ENCODE measurements at places on chromosomes 11 and 22. TPM values are rescaled to one million over a fixed set of nuclear protein-coding genes. Genes with fewer than 3 reads are reported as not detected.
A peak's percentile ranks its signal among the peaks of the same experiment; 100 is the strongest.

The LMO2 gene
- 15.4 TPM for total RNA-seq

The PLEKHB1 gene
- 11.2 TPM for total RNA-seq

The RAB36 gene
- 1.3 TPM for total RNA-seq

The IGSF9B gene
- 40.0 TPM for total RNA-seq

The SLC22A9 gene
- not detected for total RNA-seq

The CRYAB gene
- 4,265 TPM for total RNA-seq

The MMP3 gene
- total RNA-seq: not detected

The FAM118A gene
- 23.5 TPM for total RNA-seq

The CTSW gene
- total RNA-seq: 0.99 TPM

The KRTAP5-8 gene
- total RNA-seq: not detected

GRCh38 chr11:8097926-8098325, 16.9 kb downstream of the TUB start:
- DNase-seq: no peak

- no peak for DNase-seq
These were observed 67.5 kb downstream of the PACSIN2 start for GRCh38 chr22:42947211-42947990.

DNA sequence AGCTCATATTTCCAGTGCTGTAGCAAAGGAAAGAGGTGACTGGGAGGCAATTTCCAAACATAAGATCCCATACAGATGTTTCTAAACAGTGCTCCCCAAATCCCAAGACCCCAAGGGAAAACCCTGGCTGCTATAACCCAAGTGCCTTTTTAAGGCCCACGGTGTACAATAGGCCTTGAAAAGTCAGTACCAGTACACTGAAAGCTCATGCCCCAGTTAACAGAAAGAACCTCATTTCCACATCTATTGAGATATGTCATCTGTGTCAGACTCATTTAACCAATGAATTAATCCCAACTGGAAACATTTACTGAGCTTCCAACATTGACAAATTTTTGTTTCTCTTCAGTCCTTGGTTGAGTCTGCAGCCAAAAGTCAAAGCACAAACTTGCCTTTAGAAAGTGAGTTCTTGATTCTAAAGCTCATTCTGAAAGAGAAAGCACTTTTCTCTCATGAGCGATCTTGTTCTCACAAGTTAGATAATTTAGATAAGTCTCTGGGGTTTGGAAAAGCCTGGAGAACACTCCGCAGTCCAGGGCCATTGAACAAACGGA, 239.8 kb upstream of the ARHGAP20 start:
- DNase-seq: no peak

DNA sequence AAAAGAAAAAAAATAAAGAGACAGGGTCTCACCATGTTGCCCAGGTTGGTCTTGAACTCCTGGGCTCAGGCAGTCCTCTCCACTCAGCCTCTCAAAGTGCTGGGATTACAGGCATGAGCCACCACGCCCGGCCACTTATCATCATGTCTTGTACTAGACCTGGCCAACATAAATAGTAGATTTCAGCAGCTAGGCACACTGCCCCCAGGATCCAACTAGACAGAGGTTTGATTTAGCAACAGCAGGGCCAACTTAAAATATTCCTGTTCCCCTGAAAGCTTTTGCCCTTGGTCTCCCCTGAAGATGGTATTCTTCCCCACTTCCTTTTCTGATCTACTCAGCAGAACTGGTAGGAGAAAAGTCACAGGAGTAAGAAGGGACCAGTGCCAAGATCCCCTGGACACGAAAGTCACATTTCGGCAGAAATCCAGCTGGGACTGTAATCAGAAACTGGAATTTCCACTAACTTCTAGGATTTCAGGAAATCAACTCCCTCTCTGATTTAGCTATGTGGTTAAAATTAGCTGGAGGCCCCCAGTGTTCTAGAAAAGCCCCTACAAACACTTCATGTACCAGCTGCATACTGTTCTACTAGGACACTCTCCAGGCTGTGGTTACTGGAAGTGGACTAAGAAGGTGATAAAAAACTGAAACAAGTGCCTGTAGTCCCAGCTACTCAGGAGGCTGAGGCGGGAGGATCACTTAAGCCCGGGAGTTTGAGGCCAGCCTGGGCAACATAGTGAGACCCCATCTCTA, 8.9 kb upstream of the PPP2R1B start:
- DNase-seq: peak; percentile 68

- DNase-seq: no peak
These were observed 766 bp upstream of the CAPRIN1 start for GRCh38 chr11:34050581-34051348.

DNA sequence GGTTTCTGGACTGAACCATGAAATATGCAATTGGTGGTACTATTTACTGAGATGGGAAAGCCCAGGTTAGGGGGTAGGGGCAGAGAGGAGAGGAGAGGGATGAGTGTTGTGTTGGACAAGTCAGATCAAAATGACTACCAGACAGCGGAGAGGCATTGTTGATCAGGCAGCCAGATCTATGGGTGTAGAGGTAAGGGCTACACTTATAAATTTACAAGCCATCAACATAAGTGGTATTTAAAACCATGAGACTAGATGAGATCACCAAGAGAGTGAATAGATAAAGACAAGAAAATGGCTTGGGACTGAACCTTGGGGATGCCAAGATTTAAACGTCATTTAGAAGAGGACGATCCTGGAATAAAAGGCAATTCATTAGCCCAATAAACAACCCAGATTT, 123.4 kb downstream of the NXPE2 start:
- no peak for DNase-seq

DNA sequence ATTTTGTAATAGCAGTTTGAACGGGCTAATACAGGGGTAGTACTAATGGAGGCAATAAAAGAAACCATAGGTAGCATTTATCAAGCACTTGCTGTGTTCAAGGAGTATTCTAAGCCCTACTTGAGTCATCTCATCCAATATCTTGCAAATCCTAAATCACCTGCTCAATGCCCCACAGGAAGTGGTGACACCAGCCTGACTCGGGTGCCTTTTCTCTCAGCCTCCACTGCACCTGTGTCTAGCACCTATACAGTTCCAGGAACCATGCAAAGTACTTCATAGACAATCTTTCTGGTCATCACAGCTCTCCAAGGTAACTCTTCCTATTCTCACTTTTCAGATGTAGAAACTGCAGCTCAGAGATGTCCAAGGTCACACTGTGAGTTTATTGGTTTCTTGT, 98.0 kb downstream of the PRR5L start:
- DNase-seq: no peak

GRCh38 chr11:16895306-16895705, 118.9 kb downstream of the PLEKHA7 start:
- no peak for DNase-seq

GRCh38 chr11:67387069-67387468, 4.7 kb upstream of the RAD9A start:
- DNase-seq: no peak

- no peak for DNase-seq
These were observed 14.4 kb downstream of the NFAM1 start for GRCh38 chr22:42417645-42418305.

DNA sequence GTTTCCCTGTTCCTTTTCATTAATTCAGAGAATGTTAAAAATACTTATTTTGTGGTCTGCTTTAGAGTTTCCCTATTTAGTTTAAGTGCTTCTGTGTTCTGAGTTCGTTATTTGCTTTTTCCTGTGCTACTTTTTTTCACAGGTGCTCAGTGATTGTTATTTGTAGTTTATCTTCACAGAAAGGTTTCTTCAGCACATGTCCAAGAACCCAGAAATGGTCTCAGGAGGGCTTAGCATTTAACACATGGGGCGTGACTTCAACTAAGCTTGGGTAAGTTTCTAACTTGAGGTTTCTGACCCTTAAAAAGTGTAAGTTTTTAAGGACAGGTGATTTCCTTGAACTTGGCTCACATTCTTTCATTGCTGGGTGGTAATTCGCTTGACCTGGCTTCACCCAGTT, 157.3 kb downstream of the AASDHPPT start:
- no peak for DNase-seq

- peak; percentile 40 for DNase-seq
These were observed 21.9 kb upstream of the POLD3 start for GRCh38 chr11:74570266-74571061.

GRCh38 chr11:82899957-82900276, 313 bp downstream of the PRCP start:
- no peak for DNase-seq

DNA sequence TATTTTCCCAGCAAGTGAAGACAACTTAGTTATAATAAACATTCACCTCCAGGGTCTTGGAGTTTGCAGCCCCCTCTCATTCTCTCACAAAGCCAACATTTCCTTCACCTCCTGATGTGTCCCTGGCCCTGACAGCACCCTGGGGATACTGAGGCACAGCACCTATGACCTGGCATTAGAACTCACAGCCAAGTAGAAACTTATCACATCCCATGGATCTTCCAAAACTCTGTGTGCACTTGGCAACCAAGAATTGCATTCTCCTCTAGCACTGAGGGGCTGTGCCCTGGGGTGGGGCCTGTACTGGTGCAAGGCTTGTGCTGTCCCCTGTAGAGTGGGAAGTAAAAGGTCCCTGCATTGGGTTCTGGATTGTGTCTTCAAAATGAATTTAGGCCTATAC, 116.7 kb upstream of the IGLL5 start:
- no peak for DNase-seq

- no peak for DNase-seq
These were observed 91.2 kb downstream of the TEAD1 start for GRCh38 chr11:12765428-12765827.

DNA sequence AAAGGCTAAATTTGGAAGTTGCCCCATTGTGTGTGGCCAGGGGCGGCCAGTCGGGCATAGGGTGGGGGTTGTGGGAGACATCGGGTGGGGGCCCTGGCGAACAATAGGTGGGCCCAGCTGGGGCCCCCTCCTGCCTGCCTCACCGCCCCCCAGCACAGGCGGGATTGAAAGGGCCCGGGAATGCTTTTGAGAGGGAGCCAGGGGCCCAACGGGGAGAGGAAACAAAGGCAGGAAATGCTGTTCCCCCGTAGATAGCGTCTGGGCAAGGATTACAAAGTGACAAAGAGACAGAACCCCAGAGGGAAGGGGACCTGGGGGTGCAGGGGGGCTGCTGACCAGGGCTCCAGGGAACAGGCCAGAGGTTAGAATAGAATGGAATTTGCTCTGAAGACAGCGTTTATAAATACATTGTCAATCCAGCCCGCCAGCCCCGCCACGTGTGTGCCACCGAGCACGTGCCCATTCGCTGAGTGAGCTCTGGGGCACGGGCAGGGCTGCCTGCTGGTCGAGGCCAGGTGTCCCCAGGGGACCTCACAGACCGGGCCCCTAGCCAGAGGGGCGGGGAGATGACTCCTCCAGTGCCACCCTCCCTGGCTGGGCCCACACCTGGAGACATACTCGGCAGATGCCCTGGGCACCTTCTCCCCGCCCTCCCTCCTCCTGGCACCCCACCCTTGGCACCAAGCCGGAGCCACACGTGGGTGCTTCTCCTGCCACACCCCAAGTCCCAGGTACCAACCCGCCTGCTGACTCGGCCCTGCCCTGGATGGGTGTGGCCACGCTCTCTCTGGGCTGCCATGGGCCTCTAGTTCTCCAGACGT, 9.7 kb downstream of the PDGFB start:
- peak; percentile 76 for DNase-seq

GRCh38 chr11:2269601-2270321, 627 bp downstream of the ASCL2 start:
- peak; percentile 50 for DNase-seq

DNA sequence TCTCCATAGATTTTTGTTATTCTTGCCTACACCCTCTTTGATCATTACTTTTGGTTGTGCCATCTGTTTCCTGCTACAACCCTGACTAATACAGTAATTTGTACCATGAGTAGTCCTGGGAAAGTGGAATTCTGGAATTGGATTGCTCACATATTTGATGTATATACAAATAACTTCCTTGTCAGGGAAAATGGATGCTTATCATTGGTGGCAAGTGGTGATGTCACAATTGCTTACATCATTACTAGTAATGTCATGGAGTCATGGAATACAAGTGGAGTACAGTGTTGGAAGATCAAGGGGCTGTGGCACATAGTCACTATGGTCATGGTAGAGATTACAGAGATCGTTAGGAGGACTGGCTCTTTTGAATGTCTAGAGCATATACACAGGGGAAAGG, 24.4 kb downstream of the AASDHPPT start:
- DNase-seq: no peak

DNA sequence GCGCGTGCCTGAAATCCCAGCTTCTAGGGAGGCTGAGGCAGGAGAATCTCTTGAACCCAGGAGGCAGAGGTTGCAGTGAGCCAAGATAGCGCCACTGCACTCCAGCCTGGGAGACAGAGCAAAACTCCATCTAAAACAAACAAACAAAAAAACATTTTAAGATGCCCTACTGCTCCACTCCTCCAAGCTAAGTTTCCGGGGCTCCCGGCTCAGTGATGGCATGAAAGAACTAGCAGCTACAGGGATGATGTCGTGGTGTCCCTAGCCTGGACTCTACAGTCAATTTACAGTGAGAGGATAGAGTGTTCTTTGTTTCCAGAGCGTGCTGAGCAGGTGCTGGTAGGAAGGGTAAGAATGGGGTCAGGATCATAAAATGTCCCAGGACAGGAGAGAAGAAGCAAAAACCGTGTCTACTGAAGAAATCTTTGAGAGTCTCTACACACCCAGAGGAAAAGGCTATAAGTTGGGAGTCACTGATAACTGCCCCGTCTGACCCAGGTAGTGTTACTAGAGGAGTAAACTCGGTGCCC, 1.2 kb upstream of the ZBTB3 start:
- DNase-seq: no peak

DNA sequence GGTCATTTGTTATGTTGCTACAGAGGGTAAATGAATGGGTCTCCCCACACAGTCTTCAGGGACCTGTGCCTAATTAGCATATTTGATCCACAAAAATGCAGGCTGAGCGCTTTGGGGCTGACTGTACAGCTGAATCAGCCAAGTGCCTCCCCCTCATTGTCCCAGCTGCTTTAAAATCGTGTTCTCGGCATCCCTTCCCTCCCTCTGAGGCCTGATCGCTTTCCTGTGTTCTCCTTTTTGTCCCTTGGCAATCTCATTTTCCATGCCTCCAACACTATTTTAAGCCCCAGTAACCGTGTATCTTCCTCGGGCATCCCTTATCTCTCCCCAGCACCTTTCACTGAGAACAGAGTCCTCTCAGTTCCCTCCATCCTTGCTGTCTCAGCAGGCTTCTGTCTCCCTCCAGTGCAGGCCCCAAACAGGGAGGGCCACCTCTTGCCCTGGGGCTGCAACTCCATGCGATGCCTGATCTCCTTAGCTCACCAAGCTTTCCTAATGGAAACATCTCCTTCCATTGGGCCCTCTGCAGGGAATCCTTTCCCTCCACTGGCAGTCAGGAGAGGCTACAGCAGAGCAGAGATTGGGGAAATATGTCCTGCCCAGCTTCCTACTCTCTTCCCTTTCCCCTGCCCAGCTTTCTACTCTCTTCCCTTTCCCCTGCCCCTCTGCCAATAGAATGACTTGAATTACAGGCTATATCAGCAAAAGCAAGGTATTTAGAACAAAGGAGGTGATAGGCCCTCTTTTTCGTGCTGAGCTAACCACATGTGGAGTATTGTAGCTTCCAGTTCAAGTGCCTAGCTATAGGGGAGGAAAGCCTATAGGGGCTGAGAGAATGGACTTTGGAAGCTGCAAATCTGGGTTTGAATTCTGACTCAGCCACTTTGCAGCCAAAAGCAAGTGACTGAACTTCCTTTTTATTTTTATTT, 13.8 kb downstream of the UQCR10 start:
- no peak for DNase-seq

- DNase-seq: no peak
These were observed 12.9 kb upstream of the CRKL start for GRCh38 chr22:20904008-20904979.
